ENCODE measurements at places on chromosomes 4 and X.

DNA sequence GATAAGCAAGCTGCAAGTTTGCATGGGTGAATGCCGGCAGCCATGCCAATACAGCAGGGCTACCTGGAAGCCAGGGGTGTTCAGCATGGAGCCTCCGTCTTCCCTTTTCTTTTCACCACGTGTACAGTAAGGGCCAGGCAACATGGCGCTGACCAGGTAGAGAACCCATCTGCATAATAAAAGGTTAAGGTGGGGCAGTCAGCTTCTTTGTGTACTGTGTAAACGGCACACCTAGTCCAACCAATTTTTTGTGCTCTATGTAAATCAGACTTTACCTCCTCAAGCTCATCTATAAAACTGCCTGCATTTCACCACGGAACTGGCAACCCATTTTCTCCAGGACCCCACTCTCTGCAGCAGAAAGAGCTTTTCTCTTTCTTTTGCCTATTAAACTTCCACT is 286.8 kb upstream of the VCX3A start:
- no peak for DNase-seq

DNA sequence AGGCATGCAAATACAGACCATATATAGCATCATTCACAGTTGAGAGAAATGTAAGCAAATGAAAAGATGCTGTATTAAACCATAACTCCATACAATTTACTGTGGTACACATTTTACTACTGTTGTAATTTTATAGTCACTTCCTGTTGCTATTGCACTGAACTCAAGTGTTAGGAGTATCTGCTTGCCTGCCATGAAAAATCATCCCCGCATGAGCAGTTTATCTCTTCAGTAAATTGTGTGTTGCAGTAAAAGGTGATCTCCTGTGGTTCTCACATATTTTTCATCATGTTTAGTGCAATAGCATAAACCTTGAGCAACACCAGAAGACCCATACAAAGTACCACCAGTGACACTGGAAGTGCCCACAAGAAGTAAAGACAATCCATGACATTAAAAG is 1153.4 kb downstream of the FAT4 start:
- DNase-seq = no peak

DNA sequence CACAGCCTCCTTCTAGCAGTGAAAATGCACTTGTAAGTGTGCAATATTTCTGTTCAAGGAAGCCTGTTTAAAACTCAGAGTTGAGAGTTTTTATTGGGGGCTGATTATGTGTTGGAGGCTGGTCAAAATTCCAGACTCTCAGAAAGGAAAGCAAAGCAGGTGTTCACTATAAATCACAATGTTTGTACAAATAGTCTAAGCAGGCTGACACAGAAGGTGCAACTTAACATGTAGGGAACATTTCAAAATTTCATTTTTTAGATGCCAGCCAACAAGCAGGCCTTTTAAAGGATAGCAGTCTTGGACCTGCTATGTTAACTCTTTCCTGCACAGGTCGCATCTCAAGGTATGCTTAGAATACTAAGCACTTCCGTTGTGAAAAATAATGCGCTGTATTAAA is 112.3 kb upstream of the IL13RA1 start:
- no peak for DNase-seq

- DNase-seq = no peak
Observed at GRCh38 chr4:177191586-177191985, 118.1 kb upstream of the NEIL3 start.

GRCh38 chr4:181650033-181650825 is 593.0 kb upstream of the TENM3 start:
- no peak for DNase-seq

DNA sequence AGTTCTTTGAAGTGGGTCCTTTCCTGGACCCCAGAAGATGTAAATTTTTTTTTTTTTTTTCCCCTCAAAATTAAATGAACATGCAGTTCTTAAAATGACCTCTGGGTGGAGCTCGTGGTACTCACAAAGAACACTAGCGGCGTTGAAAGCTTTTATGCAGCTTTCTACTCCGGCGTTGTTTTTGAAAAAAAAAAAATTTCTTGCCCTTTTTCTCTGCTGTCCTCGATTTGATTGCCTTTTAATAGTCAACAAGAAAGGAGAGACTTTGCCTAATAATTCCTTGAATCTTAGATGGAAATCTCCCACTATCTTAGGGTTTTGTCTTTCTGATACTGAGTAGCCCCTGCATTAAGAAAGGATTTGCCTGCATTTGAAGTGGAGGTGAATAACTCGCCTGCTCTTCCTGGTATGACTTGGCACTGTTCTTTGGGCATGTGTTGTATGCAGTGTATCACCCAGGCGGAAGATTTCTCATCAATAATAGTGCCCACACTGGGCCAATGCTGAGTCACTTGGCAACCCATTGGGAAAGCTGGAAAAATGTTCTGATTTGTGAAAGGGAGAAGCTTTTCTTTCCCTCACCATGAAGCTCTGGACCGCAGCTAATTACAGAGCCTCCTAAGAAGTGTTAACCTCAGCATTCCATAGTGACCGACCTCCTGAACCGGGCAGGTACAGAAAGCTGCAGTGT is 104.0 kb downstream of the PHEX start:
- no peak for DNase-seq

DNA sequence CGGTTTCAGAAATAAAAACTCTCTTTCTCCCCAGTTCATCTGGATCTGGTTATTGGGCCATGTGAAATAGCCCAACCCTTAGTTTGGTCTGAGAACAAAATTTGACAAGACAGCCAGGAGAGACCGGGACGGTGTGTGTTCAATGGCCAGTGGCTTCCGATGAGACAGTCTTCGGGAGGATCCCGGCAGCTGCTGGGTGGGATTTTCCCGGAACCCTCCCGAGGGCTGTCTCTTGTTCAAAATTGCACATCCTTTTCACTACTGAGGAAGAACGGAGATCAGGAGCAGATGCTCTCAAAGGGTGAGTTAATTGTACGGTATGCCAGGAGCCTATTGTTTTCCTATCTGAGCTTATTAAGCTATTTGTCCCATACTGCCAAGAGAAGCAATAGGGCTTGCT is 166.5 kb downstream of the PRR32 start:
- no peak for DNase-seq

DNA sequence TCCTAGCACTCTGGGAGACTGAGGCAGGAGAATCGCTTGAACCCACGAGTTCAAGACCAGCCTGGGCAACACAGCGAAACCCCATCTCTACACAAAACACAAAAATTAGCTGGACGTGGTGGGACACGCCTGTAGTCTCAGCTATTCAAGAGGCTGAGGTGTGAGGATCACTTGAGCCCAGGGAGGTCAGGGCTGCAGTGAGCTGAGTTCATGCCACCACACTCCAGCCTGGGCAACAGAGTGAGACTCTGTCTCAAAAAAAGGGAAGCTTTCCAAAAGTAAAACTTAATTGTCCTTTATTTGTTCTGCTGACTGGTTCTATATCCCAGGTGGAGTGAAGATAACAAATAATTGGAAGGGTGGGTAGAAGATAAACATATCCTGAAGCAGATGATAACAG is 45.6 kb downstream of the ABCG2 start:
- DNase-seq = no peak

DNA sequence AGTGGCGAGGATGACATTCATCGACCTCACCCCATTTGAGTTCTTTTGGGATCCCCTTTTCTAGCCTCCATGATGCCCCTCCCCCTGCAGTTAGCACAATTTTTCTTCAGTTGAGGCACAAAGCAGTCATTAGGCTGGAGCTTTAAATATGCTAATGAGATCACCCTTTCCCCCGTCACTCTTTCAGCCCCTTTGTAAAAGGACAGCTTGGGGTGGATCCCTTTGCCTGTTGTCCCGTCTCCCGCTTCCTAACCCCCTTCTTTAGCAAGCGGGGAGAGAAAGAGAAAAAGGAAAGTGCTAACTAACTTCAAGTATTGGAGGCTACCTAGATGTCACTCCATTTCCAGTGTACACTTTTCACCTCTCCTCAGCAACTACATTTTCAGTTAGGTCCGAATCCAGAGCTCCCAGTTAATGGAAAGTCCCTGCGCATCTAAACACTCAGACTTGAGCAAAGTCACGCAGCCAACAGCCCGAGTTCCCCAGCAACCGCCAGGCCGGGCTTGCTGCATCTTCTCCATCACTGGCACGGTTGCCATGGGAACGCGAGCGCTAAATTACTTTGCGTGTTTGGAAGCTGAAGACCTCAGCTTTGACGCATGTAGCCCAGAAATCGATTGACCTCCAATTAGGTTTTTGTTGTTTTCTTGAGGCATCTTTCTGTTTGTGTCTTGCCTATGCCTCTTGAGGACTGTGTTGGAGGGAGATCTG is 76.8 kb downstream of the RTL5 start:
- DNase-seq = no peak

DNA sequence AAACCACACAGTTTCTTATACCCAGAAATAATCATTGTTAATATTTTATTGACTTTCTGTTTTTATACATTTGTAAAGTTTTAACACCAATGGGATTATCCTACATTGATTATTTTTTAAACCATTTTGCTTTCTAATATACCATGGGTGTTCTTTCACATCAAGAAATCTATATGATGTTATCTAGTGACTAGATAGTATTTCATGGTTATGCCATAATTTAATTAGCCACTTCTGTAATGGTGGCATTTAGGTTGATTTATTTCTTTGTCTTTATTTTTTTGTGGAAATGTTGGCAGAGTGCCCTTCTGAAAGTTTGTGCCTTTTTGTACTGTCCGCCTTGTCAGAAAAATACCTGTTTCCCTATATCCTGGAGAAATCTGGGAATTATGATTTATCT is 193.3 kb downstream of the CEP135 start:
- DNase-seq = no peak

- DNase-seq = no peak
Observed at GRCh38 chr4:152155070-152155469, 380.8 kb downstream of the FBXW7 start.

DNA sequence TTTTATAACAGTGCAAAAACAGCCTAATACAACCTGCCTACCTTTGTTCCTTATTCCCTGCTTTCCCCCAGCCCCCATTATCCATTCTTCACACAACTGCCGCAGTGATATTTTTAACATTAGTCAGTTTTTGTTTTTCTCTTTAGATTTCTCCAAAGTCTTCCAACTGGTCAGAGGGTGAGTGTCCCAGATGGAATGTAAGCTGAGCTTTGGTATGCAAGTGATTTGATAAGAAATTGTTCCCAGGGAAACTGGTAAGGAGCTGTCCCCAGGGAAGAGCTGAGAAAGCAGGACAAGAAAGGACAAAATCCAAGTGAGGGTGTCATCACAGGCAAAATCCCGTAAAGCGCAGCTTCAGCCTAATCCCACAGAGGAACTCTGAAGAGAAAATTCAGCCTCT is 475.5 kb upstream of the ADGRL3 start:
- DNase-seq = no peak

DNA sequence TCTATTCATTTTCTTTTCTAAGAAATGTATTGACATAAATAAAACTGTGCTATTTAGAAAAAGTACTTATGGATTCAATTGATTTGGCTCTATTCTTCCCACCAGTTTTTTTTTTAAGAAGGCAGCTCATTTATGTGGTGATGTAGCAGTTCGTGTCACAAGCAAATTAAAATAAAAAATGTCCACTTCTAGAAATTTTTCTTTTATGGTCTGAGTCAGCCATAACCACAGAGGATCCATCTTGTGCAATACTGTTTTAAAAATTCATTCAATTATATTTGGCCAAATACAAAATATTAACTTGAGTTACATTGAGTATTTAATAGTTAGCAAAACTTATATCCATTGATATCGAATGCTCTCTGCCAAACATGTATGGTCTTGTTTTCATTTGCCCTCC is 207.9 kb upstream of the FAT1 start:
- no peak for DNase-seq

DNA sequence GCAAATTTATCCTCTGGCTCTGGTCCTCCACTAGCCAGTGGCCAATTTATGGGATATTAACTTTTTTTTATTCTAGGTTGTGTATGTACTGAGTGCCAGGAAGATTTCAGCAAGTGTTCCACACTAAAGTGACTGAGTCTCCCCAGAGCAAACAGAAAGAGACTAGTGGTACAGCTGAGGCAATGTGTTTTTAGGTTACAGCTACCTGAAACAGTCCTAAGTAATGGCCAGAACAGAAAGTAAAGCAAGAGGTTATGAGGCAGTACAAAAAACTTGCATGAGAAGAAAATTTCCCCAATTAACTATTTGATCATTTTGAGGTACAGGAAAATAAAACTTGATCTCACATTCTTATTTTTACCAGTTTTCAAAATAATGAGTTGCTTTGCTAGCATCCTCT is 31.2 kb downstream of the PRDM8 start:
- no peak for DNase-seq

DNA sequence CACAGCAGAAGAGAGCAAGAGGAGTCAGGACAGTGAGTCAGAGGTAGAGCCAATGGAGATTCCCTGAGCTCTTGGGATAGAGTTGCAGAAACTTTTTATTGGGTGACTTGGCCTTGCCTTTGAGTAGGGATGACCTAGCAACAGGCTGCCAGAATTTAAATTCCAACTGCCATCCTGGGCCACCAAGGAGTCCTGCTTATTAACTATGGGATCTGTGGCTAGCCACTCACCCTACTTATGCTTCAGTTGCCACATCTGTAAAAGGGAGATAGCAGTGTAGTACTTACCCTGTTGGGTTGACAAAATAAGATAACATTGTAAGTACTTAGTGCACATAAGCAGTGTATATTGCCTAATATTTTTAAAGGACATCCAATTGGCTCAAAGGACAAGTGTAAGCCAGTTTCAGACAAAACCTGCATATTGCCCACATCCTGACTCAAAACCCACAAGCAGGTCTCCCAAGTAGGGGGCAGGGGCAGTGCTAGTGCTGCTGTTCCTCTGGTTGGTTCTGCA is 43.5 kb upstream of the TMEM164 start:
- DNase-seq = no peak

- DNase-seq = no peak
Observed at GRCh38 chr4:139767168-139767567, 101.5 kb downstream of the MGST2 start.

DNA sequence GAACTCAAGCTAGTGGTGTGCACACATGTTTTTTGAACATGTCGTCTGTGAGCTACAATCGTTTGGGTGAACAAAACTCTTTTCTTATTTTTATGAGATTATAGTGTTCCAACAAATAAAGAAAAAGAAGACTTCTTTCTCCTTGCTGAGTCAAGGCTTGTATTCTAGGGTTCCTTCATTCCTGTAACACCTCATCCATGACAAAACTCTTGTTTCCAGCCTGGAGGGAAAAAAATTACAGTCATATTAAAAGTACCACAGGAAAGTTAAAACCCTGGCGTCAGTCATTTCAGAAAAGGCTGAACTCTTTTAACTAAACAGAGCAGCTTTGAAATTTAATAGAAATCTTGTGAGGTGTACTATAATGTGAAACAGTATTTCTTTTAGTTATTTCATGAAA is 79.2 kb upstream of the BOD1L1 start:
- no peak for DNase-seq

DNA sequence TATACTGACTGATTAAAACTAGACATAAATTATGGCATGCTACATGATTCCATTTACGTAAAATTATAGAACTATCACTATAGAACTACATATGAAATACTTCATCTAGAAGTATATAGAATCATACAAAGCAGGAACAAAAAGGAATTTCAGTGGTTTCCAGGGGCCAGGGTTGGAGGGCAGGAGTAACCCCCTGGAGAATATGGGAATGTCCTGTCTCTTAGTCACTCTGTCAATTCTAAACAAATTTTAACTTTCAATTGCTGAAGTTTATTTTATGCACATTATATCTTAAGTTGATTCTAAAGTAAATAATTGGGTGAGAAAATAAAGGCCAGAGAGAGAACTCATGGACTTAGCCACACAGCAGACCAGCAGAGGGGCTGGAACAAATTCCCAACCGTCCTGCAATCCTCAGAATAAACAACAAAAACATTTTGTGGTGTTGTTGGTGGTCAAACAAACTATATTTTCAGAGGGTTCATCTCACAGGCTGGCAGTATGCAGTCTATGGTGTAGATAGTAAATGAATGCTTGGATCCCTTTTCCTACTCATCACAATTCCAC is 476.9 kb upstream of the SLIT2 start:
- no peak for DNase-seq

- no peak for DNase-seq
Observed at GRCh38 chr4:89752932-89753598, 83.9 kb downstream of the SNCA start.

Data from SHP77 treated with DMSO at 0.1 percent for 48 hours (cell line).